Left forelimb (tissue), 1 donor: ENCODE measurements at places on chromosomes 13 and 19.

DNA sequence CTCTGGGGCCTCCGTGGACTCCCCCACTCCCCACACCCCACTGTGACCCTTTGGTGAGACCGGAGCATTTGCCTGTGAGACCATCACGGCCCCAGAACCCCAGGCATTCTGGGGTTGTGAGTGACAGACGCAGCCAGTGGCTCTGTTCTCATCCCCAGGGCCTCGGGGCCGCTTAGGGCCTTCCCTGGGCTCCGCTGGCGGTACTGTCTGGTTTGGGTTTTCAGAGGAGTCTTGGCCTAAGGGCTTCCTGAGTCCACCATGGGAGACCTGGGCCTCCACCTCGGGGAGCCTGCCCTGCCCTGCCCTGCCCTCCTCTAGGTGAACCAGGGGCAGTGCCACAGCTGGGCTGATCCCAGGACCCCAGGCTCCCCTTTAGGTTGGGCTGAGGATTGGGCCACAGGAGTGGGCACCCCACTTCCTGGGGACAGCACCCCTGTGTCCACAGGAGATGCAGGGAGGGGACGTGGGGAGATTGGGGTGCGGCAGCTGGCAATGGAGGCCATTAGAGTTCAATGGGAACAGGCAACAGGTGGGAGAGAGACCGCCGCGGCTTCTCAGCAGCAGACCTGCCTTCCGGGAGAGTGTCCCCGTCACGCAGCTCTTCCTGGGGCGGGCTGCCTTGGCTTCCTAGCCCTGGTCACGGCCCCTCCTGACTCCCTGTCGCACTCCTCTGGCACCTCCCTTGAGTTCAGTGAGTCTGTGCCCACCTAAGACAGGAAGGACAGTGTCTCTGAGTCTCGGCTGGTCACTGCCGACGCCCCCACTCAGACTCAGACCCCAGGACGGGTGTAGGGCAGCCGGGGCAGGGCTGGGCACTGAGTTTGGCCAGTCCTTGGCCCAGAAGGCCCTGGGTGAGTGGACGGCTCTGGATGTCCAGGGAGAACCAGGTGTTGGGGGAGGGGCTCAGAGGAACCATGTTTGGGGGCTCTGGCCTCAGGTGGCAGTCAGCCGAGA is 164.1 kb downstream of the KDM4B start:
- DNase-seq = no peak

- no peak for DNase-seq
Measured at GRCh38 chr19:50475736-50476223, 527 bp upstream of the EMC10 start.

GRCh38 chr13:109572389-109572788 is 214.0 kb downstream of the IRS2 start:
- no peak for DNase-seq

DNA sequence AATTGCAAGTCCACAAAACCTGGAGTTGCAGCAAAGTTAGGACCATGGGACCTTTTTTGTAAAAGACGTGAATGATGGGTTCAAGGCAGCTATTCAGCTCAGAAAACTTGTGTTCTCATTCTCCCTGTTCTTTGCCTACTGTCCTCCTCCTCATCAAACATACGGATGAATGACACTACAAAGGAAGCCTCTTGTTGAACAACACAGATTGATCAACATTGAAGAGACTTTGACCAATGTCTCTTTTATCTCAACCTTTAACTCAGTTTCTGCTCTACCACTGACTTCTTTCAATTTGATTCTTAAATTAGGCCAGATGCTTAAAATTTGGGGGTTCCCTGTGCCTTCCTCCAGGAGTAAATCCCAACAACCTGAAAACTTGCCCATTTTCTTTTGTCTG is 27.9 kb upstream of the KLF12 start:
- DNase-seq = no peak

DNA sequence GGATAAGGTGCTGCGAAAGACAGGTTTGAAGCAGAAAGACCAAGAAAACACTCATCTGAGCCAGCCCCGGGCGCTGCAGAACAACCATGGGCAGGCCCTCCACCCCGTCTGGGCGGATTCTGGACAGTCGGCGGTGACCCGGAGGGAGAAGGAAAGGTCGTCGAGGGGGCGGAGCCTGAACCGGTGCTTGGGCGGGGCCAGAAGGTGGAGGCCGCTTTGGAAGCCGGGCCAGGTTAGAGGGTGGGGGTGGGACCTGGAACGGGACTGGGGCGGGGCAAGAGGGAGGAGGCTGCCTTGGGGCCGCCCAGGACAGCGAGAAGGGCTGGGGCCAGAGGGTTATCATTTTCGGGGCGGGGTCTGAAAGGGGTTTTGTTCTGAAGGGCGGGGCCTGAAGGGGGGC is 5.0 kb upstream of the ZNF765 start:
- DNase-seq = no peak

DNA sequence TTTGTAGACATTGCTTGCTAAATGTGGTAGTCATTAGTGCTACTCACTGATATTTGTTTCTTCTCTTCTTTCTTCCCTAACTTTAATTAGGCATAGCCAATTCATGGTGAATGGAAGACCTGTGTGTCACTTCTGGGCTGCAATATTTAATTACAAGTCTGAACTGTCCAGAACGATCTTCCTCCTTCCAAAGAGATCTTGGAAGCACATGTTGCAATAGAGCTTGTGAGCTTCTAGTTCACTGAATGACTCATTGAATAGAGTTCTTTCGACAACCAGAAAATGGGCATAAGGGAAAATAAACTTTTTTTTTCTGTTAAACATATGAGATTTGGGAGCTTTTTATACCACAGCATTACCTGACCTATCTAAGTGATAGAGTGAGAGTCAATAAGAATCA is 1264.6 kb downstream of the PCDH9 start:
- no peak for DNase-seq

DNA sequence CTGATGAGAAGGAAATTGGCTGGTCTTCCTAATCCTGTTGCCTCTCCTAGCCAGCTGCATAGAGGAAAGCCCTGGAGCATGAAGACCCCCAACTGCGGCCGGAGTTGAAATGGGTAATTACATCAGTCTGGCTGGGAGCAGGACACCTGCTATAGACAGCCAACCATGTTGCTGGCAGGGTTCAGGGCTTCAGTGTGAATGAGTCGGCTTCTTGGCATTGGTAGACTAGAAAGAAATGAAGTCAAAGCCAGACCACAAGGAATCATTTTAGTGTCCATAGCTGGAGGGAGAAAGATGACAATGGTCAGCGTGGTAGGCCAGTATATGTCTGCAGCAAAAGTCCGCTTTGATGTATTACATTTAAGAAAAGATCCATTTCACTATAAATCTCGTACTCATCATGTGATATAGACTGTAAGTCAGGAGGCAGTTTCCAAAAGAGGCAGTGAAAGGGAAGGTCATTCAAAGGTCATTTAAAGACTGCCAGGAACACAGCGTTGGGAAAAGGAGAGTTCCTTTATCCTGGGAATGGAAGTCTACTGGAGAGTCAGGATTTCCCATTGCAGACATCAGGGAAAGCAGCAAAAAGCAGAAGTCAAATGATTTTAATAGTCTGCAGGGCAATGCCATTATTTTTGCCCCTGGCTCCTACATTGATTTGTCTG is 262.7 kb downstream of the DNAJC15 start:
- DNase-seq = peak; percentile 74

DNA sequence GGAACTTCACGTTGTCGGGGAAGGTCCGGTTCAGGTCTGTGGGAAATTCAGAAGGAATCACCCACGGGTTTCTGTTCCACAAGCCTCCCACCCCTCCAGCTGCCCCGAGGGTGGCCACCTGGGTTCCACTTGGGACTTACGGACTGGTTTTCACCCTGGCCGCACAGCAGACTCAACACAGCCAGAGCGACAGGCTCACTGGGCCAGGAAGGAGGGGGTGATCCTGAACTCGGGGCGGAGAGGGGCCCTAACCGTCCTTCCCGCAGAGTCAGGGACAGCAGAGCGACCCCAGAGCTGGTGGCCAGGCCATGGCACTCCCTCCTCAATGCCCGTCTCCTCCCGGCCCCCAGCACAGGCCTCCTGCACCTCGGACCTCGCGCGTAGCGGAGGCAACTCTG is 13.0 kb downstream of the GRTP1 start:
- DNase-seq = no peak

DNA sequence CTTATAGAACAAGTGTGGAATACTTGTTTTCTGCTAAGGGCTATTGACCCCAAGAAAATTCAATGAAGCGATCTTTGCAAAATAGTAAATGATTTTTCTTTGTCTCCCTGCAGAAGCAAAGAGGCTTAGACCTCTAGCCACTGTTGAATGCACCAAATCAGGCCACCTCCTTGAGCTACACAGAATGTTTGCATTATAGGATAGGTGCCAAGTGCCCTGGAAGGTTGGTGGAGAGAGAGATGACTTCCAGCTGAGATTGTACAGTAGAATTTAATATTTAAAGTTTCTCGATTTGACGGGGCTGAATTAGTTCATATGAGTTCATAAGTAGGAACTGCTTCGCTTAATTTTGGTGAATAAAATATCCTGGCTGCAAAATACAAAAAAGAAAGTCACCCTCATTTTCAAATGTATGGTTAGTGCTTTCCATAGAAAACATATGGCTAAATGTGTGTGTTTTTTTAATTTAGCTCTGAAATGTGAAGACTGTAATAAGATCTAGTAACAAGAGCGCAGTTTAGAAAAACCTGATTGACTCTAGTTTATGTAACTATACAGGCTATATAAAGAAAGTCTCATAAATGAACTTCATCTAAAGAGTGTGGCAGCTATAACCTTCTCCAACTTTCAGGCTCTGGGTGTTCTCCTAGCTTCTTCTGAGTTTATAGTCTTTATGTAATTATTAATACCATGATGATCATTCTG is 41.6 kb downstream of the LRCH1 start:
- no peak for DNase-seq

GRCh38 chr13:52896827-52897659 is 48.6 kb upstream of the PCDH8 start:
- no peak for DNase-seq

- no peak for DNase-seq
Measured at GRCh38 chr13:113410472-113411201, 42.7 kb downstream of the ADPRHL1 start.

DNA sequence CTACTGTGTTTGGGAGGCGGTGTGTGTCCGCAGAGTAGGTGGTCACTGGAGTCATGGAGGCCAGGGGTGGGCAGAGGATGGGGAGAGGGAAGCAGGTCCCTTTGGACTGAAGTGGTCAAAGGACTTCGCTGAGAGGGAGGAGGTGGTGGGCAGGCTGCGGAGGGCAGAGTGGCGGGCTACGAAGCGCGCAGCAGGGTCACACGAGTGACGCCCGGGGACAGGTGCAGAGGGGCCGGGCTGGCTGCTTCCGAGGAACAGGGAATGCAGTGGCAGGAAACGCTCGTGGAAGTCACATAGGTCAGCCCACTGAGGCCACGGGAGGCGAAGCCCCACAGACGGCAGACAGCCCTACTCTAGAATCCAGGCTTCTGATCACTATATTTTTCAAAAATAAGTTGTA is 111.5 kb downstream of the URI1 start:
- DNase-seq = no peak

DNA sequence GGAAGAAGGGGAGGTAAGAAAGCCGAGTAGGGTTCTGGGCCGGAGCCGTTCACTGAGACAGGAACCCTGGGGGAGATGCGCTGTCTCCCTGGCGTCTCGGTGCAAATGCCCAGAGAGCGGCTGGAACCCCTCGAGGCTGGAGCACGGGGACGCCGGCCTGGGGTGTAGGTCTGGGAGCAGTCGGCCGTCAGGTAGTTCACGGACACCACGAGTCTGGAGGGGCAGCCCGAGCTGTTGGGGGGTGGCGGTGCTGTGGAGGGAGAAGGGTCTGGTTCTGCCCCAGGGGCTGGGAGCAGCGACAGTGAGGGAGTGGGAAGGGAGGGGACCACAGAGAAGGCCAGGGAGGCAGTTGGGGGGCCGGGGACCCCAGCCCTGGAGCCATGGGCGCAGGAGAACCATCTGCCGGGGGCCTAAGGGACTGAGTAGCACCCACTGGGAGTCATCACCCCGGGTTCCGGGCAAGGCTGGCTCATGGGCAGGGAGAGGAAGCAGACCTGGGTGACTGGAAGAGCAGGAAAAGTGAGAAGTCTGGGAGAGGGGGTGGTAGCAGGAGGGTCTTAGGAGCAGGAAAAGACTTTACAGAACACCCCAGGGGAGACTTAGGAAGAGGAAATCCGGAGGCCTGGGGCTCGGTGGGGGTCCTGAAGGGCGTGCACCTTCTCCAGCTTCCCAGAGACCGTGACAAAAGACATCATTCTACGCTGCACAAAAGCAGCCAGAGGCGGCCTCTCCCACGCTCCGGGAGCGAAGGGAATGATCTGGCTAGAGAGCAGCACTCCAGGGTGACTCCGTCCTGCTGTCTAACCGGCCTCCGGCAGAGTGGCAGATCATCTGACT is 173.1 kb upstream of the SOX1 start:
- DNase-seq = peak; percentile 66

DNA sequence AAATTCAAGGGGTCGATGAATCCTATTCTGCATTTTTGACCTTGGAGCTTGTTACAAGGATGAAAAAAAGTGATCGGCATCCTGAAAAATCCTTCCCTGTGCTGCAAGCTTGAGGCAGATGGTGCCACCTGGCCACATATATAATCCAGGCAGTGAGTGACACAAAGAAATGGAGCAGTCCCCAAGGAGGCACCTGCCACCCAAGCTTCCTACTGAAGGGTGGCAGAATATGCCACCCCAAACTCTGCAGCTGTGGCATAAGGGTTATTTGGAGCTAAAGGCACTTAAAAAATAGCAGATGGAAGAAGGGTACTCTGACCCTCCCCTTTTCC is 15.4 kb downstream of the TMEM272 start:
- DNase-seq = no peak

DNA sequence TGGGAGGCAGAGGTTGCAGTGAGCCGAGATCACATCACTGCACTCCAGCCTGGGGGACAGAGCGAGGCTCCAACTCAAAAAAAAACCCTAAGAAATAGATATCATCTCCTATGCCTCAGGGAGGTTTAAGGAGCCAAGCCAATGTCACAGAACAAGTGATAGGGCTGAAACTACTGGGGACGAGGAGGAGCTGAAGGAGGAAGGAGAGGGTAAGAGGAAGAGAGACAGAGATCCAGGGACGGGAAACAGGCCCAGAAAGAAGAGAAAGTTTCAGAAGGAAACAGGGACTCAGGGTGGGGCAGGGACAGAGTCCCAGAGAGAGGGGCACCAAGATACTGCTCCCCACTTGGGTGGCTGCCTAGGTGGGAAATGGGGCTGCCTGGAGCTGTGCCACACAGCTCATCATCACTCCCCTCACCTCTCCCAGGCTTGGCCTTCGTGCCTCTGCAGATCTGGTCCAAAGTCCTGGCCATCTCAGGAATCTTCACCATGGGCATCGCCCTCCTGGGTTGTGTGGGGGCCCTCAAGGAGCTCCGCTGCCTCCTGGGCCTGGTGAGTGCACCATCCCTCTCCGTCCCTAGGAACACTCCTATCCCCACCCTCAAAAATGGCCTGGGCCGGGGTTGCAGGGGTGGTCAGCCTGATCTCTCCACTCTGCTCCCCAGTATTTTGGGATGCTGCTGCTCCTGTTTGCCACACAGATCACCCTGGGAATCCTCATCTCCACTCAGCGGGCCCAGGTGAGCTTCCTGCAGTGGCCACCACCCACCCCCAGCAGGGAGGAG is 1.5 kb downstream of the CD37 start:
- DNase-seq = peak; percentile 58
